ENCODE measurements at places on chromosomes 3 and 15.

GRCh38 chr3:23055733-23056376, 147.3 kb upstream of the UBE2E2 start:
- DNase-seq, result no peak

DNA sequence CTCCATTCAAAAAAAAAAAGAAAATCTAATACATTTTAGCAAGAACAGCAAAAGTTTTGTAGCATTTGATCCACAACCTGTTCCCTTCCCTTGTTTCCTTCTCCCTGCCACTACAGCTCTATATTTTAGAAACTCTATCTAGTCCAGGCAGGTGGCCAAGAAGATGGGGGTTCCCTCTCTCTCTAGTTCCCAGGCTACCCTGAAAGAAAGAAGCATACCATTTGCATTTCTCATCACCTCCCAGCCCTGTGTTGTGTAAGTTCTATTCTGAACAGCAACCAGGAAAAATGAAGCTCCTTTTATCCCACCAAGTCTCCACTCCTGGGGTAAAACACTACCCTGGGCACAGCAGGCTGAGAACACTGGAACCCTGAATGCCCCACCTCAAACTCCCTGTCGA, 100.0 kb downstream of the PCCB start:
- no peak for DNase-seq

GRCh38 chr3:43074482-43074881, 31.4 kb downstream of the POMGNT2 start:
- DNase-seq, result no peak

- DNase-seq, result no peak
Observed at GRCh38 chr15:59424616-59425015, 13.4 kb upstream of the FAM81A start.

- no peak for DNase-seq
Observed at GRCh38 chr3:171563298-171563697, 103.1 kb upstream of the TNIK start.

DNA sequence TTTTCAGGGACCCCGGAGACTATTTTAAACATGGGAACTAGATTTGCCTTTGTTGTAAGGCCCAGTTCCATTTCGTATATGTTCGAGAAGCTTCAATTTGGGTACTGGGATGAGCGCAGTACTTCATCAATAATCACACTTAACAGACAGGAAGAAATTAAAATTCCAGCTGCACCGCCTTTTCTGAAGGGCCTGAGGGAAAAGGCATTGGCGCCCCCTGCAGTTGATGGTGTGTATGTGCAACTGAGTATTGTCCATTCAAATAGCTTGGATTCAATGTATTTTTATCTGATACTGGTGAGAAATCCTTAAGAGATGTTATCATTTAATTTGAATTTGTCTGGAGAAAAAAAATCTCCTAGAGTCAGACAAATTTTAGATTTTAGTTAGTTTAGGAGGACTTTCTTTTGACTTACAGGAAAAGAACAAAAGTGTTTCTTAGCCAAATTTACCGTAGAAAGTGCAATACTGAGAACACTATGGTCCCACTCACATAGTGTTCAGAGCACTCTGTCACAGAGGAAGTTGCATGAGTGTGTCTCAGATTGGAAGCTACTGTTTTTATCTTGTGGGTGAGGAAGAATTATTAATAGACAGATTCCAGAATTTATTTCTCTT, 5.4 kb upstream of the ALDH1A2 start:
- DNase-seq, result no peak

DNA sequence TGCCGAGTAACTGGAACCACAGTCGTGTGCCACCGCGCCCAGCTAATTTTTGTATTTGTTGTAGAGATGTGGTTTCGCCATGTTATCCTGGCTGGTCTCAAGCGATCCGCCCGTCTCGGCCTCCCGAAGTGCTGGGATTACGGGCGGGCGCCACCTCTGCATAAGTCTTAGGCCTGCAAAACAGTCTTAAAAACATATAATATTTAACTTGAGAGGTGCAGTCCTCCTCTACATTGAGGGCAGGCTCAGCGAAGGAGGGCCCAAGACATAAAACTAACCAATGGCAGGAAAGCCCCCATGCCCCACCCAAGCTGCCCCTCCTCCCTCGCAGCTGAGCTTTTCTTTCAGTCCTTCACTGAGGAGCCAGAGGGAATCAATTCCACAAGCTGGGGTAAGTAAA, at the start of gene SLC28A2:
Gene SLC28A2, plus strand, starts transcription at position 347 of the 400 bp plus-strand sequence. CDS start 982 bp downstream, outside the sequence.
- no peak for DNase-seq

- no peak for DNase-seq
Observed at GRCh38 chr3:98531622-98532274, at the start of gene GPR15. GPR15 (plus strand) TSS chr3:98531978; CDS start chr3:98532034, 56 bp downstream.

DNA sequence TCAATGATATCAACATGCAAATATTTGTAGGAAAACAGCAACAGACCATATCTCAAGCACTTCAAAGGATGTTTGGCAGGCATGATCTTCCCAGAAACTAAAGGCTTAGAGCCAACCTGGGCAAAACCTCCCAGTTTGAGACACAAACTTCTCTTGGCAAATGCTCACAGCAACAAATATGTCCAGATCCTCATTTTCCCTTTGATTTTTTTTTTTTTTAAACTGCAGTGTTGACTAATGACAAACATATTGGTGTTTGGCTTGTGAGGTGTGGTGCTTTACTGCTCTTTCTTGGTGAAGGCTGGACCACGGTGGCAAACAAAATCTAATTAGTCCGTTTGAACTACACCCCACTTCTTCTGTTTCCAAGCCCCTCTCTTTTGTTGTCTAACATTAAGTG, 87.2 kb downstream of the EBLN2 start:
- DNase-seq, result no peak

DNA sequence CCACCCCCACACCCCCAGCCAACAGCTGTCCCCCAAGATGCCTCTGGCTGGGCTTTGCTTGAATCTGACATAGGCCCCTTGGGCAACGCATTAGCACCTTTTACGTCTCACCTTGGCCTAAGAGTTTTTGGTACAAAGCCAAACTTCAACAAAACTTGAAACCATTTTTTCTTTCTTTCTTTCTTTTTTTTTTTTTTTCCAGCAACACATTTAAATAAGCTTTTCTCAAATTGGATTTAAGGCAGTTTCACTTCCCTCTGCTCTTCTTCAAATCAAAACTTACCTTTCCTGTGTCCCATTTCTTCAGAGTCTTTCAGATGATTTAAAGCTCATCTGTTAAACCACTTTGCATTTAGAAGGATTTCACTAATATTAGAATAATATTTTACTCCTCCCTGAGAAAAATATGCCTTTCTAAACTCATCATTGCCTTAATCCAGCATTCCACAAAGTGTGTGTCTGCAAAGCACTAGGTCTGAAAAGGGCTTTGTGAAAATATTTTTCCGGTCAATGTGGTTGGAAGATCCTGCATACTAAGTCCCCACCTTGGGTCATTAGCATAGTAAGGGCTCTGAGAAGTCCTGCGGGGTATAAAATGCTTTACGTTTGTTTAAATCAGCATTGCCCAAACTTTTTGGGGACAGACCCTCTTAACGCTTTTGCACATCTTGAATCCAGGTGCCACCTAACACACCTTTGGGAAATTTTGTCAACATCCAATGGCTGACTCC, 217.0 kb downstream of the TLE3 start:
- DNase-seq, result no peak

DNA sequence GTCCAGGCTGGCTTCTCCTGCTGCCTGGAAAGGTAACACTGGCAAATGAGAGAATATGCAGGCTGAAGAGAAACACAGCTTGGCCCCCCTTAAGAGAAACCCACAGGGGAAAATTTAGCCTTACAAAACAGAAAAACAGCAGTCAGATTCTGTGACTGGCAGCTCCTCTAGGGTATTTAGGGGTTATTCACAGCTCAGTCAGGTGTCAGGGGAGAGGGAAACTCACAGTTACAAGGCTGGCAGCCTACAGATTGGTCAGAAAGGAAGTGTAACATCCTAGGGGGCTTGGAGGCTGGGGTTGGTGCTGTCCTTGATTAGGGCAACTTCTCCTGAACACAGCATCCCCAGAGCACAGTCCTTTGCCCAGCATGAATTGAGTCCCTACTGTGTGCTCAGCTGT, 81.4 kb downstream of the SEMA5B start:
- no peak for DNase-seq

DNA sequence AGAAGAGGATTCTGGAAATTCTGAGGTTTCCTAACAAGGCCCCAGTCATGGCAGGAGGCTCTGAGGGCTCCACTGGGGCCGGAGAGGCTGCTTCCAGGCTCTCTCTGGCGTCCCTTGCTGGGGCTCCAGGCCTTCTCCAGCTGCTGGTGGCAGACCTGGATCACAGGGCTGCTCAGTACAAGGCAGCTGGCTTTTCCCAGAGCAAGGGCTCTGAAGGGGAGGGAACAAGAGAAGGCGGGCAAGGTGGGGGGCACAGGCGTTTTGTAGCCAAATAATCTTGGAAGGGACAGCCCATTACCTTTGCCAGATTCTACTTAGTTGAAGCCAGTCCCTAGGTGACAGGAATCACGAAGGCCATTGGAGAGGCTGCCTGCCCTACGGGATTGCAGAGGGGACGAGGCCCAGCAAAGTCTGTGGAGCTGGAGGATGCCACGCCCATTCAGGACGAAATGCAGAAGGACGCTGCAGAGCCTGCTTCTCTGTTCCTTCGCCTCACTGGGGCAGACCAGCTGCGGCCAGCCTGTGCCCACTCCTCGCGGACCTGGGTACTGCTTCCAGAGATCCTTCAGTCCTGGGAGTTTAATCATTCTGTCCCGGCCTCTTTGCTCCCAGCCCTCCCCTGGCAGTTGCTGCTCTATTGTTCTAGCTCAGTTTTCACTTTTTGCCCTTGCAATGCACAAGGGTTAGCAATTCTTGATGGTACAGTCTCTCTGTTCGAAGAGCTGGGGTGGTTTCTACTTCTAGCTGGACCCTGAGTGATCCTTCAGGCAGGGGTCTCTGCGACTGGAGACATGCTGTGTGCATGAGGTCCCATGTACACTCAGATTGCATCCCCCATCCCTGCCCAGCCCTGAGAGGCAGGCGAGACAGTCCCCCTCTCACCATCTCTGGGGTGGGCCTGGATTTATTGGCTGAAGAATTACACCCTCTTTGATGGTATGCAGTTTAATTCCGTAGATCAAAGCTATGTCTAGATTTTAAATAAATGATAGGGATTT, 149.3 kb upstream of the MEF2A start:
- DNase-seq, result no peak

DNA sequence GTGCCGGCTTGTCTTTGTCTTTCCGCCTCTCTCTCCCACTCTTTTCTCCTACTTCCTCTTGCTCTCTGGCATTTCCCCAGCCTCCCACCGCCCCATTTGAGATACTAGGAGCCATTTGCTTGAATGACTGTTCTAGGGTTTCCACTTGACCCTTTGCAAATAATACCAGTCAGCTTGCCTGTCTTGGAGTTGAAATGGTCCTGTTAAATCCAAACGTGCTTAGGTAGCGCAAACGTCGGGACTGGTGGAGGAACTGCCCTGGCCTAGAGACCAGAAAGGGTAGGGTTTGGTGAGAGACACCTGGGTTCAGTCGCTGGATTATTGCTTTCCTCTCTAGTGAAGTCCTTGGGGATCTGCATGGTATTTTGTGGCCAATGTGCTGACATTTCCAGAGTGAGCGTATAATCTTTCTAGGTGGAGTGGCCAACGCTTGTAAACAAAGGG, 10.6 kb downstream of the ZIC1 start:
- no peak for DNase-seq
